ENCODE measurements at places on chromosomes 3 and 15.

DNA sequence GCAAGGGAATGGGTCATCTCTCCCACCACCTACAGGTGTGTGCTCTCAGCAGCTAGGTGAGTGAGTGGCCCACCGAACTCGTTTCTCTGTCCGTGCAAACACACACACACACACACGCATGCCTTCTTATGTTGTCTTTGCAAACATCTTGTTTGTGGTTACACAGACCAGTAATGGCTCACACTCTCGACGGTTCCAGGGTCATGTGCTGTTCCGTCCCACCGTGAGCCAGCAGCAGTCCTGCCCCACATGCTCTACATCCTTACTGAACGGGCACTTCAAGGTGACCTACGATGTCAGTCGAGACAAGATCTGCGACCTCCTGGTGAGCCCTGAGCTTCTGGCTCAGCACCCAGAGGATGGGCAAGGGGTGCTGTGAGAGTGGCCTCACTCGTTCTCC, 4.3 kb downstream of the ITIH1 start:
- DNase-seq: no peak

DNA sequence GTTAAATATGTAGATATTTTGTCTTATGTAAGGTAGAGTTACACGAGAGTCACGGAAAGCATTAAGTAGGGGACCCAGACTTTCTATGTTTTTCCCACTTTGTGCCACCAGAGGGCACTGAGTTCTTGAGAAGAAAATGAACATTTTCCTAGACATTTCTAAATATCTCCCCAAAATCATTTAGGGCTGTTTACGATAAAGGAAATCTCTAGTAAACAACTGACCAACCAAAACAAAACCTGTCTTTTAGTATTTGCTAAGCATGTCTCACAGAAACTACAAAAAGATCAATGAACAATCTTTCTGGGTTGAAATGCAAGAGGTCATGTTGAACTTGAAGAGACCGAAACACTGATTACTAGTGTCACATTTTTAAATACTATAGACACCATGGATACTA, 16.1 kb downstream of the POU1F1 start:
- DNase-seq: peak; percentile 1

- DNase-seq: no peak
Observed at GRCh38 chr3:138396752-138397410, 37.5 kb upstream of the ESYT3 start.

DNA sequence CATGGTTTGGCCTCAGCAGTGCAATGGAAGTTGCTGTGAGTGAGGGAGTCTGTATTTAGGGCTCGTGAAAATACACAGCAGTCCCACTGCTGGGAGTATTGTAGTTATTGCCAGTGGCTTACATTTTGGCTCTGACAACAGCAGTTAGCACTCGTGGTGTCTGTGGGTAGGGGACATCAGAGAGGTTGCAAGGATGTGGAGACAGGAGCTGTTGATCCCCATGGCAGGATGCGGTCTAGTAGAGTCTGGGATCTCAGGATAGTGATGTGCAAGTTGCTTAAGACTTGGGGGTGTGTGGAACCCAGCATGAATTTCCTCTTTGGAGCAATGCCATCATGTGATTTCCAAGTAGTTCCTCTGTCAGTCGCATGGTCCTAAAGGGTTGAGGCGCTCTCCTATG, 59.9 kb downstream of the GALK2 start:
- no peak for DNase-seq

DNA sequence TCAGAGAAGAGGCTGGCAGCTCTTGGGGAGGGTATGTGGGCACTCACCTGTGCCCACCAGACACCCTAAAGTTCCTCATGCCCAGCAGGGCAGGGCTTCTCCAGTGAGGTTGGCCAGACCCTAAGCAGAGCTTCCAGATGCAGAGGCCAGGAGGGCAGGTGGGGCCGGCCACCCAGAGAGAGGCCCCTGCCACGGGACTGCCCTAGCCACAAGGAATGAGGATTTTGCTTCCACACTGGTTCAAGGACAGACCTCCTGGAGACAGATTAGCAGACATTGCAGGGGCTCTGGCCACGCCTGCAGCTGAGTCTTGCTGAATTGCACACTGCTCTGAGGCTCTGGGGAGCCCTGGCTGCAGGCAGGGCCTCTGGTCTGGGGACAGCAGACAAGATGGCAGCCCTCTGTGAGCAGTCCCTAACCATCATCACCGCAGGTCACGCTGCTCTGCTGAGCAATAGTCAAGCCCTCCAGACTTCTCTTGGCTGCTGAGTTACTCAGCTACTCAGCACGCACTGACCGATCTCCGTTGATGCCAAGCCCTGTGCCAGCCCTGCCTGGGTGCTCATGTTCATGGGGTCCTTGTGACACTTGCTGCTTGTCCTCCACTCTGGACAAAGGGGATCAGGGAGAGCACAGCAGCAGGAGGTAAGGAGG, 117.4 kb upstream of the ABHD17C start:
- no peak for DNase-seq

DNA sequence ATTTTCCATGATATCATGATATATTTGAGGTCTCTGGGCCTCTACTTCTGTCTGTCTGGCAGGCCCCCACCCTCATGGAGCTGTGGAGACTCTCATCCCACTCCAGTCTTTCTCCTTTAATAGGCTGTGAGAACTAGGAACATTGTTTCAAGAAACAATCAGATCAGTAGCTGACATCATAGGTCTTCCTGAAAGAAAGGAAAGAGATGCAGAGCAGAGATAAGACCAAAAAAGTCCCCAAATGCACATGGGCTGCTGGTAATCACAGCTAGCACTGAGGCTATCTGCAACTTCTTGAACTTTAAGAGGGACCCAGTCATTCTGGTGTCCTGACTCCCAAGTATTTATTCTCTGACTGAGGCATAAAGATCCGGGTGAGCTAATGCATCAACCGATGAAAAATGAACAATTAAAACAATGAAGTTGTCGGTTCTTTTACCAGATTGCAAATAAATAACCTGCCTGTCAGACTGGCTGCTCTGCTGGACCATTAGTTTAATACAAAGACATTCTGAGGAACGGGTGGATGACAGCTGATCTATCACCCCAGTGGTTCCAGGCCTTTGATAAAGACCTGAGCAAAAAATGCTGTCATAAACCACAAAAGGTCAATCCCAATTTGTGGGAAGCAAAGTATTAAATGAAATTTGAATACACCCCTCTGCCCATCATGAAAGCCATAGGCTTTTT, 780.8 kb upstream of the GOLIM4 start:
- DNase-seq: no peak

- no peak for DNase-seq
Observed at GRCh38 chr3:50112462-50112861, 23.7 kb downstream of the RBM5 start.

DNA sequence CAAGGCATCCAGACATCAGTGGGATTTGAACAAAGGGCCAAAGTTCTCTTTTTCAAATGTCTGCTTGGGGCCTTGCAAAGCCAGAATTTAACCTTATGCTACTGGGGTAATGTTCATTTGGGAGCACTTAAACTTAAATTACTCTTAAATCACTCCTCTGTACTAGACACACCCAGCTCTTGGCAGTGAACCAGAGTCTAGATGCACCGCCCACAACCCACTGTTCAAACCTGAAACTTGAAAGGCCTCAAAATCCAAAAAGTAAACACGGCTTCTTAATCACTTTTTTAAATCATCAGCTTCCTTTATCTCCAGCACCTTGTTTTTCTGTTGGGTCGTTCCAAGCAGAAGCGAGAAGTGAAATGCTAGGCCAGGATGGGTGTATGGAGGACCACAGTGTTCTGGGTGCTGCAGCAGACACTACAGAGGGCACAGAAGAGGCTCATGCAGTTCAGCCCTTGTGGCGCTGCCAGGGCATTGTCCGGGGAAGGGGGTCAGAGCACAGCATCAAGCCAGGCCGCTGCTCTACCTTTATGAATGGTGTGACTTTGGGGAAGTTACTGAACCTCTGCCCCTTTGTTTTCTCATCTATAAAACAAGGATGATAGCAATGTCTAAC, 28.8 kb downstream of the MECOM start:
- no peak for DNase-seq

DNA sequence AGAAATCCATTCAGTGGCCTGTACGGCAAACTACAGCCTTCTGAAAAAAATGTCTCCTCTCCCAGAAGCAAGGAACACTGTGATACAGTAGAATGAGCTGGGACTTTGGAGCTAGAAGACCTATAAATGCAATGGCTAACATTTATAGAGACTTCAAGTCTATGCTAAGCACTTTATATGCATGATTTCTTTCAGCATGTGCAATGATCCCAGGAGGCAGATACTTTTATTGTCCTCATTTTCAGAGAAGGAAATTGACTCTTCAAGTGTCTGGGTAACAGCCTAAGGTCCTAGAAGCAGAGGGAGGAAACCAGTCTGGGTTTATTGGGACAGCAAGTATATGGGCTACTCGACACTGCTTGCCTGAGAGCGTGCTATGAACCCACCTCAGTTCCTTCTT, 140.9 kb downstream of the ALDH1A2 start:
- DNase-seq: no peak

GRCh38 chr3:195441992-195442572, 738 bp downstream of the ACAP2 start:
- peak; percentile 69 for DNase-seq

DNA sequence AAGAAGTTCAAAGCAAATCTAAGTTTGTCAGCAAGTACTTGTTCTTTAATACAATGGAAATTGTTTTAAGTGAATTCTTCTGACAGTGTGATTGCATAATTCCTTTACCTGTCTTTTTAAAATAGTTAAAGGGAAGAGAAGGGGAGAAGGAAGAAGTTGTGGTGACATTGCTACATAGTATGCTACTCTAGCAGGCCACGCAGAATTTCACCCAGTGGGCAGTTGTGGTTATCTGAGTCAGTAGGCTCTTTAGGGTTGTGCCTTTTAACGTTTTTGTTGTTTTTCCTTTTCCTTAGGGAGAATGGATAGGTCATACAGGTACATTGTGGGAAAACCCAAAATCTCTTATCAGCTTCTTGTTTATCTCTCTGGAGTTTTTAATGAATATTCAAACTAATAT, 40.4 kb downstream of the KIF15 start:
- no peak for DNase-seq

DNA sequence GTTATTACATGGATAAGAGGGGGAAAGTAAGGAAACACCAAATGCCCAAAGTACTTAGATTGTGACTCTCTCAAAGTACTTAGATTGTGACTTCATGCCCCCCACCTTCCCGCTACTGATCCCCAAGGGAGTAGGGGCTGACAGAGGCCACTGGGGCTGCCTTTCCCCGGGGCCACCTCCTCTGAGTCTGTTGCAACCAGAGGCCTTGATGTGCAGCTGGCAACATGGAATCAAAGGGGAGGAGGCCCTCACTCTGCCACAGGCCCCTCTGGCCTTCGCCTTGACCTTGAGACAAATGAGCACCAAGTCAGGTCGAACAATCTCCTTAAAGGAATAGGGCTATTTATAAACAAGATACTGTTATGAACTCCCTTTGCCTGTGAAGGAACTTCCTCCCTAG, 62.5 kb downstream of the LRTM1 start:
- DNase-seq: no peak

GRCh38 chr3:151328298-151328995, 902 bp downstream of the P2RY13 start:
- no peak for DNase-seq

DNA sequence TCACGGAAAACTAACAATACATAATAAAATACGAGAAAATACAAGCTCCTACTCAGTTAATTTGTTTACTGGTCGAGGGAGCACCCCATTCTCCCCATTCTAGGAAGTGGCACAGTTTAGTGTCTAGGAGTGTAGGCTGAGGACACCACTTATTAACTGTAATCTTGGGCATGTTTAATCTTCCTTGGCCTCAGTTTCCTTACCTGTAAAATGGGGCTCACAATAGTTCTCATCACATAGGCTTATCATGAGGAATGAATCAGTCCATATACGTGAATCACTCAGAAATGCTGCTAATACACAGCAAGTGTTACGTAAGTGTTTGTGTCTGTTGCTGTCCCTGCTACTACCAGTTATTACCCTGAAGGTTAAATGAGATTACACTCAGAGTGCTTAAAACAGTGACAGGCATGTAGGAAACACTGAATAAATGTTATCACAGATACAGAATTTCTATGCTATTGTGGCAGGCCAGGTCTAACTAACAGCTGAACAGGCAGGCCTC, 210.2 kb downstream of the OSBPL10 start:
- DNase-seq: no peak

DNA sequence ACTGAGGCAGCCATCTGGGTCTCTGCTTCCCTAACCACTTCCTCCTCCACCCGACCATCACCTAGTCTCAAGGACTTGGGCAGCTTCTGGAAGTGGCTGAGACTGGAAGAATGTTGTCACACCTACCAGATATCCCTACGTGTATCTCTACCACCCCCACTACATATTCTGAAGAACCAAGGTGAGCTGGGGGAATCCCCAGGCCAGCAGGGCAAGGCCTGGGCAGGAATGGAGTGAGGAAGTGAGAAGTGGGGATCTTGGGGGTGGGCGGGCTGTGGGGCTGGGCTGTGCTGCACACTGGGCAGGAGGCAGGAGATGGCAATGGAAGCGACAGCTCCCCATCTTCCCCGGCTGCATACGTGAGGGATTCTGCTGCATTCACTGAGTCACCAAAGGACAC, 17.5 kb upstream of the ALDH1A3 start:
- no peak for DNase-seq

DNA sequence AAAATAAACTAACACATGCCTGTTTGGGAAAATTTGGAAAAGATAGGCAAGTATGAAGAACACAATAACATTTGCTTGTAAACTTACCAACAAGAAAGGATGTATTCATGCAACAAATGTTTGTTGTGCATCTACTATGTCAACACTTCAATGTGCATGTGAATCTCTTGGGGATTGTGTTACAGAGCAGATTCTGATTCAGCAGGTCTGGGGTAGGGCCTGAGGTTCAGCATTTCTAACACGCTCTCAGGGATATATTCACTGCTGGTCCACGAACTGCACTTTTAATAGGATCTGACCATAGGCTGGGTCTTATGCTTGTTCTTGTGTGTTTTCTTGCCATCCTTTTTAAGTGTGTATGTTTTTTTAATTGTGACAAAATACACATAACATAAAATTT, 11.8 kb downstream of the GPD1L start:
- DNase-seq: no peak
